ENCODE measurements at places on chromosomes 3 and 15.

GRCh38 chr3:134352031-134352671 is 22.1 kb downstream of the AMOTL2 start:
- DNase-seq: no peak

- peak; percentile 13 for DNase-seq
These were observed 439.8 kb upstream of the IL12A start for GRCh38 chr3:159548675-159549335.

DNA sequence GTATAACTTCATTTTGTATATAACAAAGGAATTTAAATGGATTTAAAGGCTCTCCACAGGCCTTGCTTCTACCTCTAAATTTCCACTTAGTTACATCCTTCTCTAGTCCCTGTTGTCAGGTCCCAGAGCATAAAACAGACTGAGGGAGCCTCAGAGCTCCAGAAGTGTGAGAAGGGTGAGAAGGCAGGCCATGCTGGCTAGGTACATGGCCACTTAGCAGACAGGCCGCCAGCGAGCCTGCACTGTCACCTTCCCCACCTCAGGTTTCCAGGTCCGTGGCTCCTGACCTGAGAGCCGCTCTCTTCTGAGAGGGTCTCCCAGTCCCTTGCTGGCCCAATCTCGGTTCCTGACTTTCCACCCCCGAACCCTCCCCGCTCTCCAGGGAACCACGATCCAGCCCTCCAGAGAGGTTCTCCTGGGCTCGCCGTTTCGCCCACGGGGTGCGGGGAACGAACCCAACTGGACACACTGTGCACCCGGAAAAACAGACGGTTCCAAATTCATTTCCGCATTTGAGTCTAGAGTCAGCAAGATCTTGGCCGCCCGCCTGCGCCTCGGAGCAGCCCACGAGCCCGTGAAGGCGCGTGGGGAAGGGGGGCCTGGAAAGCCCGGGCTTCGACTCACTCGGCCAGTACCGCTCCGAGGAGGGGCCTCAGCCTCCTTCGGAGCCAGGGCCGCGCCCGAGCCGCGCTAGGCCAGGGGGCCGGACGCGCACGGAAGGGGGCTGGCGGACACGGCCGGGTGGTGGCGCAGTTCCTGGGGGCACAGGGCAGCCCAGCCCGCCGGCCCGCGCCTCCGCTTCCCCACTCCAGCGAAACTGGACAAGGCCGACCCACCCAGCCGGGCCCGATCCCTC is 16.7 kb upstream of the SOX2 start:
- DNase-seq: no peak

GRCh38 chr3:107092121-107092520 is 285.1 kb upstream of the CCDC54 start:
- DNase-seq: no peak

DNA sequence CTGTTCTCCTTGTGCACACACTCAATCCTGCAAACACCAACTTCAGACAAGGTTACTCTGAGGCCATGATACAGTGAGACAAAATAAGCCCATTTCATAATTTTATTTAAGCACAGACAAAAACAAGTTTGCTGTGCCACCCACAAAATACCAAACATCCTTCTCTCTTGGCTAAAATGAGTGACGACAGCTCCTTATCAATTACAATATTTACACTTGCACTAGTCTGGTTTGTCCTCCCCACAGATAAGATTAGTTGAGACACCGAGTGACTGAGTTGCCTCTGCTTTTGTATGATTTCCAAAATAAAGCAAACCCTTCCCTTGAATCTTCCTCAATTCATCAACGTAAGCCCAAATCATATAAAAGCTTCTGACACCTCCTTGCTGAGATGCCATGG is 233.5 kb upstream of the ATP10A start:
- no peak for DNase-seq

DNA sequence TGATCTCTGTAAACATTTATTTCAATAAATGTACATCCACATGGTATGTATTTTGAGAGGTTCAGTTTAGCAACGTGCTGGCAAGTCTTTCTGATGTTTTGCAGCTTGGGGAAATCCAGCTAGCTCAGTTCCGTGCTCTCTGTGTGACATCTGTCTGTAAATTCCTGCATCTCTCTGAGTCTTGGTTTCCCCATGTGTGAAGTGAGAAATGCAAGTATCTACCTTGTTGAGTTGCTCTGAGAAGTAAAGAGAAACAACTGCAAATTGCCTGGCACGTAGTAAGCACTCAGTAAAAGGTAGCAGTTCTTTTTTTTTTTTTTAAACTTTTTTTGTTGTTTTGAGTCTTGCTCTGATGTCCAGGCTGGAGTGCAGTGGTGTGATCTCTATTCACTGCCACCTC is 30.2 kb upstream of the MORF4L1 start:
- no peak for DNase-seq

DNA sequence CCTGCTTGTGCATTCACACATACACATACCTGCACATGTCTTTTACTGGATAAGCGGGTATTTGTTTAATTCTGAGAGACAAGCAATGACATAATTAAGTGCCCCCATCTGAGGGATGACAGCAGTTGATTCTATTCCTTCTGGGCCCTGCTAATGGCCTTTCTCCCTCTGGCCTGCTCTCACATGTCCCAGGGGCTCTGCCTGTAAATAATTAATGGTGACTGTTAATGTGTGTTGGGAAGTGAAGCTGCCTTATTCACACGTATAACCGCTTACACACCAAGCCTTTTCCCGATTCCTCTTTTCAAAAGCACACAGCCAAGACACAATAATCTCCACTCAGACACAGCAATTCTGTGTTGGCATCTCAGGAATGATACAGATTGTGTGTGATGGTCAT is 47.8 kb downstream of the LRRK1 start:
- no peak for DNase-seq

- DNase-seq: peak; percentile 37
These were observed 91.7 kb upstream of the IGSF10 start for GRCh38 chr3:151552589-151552988.

DNA sequence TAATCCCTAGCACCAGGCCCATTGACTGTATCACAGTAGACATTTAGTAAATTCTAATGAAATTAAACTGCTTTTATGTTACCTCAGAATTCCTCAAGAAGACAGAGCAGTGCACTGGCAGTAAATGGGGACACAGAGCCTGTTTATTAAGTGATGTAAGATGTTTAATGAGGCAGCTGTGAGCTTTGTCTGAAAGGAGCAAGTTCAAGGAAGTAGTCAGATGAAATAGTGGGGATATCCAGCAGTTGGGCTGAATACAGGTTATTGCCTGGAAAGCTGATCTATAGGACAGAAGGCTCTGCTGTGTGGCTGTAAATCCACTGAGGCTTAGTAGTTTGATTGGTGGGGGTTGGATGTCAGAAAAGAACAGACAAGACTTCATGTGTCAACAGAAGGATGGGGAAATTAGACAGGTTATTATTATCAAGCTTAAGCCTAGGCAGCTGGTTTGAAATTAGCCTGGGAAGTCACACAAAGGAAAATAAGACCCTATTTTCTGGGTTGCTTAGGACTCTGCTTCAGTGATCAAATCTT is 62.2 kb downstream of the PFN2 start:
- no peak for DNase-seq

GRCh38 chr15:52440946-52441345 is 87.7 kb downstream of the MYO5A start:
- no peak for DNase-seq

DNA sequence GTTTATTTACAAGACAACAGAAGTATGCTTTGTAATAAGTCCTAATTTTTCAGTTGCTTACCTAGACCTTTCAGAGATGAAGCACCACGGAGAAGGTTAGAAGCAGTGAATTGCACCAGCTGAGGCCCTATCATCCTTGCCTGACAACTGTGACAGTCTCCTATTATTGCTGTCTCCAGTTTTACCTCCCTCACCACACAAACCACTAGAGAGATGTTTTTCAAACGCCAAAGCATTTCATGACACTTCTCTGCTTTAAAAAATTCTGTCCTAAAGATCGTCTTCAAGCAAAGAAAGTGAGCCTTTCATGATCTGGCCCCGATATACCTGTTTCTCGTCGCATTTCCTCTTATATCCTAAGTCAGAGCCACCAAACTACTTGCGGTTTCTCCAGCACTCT is 72.3 kb upstream of the TSPAN3 start:
- DNase-seq: no peak

All from fibroblast of skin of right quadriceps (primary cell).